ENCODE measurements at places on chromosomes 5 and 9.
A peak's percentile ranks its signal among the peaks of the same experiment; 100 is the strongest.

DNA sequence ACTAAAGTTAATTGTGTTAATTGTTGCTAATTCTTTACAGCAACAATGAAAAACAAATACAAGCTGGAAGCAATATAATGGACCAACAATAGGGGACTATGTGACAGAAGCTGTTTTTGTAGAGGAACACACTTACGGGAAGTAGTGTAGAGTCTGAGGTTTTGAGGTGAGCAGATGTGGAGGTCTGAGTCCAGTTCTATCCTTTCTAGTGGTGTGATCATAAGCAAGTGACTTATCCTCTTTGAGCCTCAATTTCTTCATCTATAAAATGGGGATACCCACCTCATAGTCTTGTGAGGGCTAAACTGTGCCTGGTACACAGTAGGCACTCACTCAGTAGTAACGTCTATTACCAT is 28.3 kb downstream of the ALG2 start:
- DNase-seq: no peak

GRCh38 chr5:87313216-87313615 is 45.5 kb downstream of the RASA1 start:
- no peak for DNase-seq

DNA sequence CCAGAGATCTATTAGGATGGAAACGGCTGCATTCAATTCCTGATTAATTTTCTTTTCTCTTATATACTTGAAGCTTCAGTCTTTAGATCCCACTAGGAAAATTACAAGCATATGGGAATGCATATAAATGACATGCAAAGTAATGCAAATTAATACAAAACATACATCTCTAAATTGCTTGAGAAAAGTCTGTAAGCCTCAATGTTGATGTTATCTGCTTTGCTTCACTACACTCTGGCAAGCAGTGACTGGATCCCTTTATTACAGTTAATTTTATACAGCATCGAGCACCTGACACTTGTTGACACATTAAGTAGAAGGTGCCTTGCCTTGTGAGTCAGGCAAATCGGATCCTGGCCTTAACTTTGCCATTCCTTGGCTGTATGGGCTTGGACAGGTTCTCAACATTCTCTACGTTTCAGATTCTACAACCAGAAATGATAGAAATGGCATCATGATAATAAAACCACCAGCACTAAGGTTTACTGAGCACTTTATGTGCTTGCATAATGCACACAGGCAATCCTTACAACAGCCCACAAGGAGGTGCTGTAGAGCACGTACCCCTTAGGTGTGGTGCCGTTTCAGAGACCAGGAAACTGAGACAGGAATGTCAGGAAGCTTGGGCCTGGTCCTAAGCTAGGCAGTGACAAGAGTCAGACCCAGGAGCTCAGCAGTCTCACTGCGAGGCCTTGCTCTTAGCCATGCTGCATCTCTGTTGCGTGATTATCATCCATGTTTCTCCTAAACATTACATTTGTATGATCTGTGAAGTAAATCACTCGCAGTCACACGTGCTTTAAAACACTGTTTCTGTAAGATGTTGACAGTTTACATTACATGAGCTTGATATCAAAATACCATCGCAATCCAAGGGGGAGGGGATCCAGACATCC is 2.7 kb downstream of the GCNT4 start:
- peak; percentile 29 for DNase-seq

DNA sequence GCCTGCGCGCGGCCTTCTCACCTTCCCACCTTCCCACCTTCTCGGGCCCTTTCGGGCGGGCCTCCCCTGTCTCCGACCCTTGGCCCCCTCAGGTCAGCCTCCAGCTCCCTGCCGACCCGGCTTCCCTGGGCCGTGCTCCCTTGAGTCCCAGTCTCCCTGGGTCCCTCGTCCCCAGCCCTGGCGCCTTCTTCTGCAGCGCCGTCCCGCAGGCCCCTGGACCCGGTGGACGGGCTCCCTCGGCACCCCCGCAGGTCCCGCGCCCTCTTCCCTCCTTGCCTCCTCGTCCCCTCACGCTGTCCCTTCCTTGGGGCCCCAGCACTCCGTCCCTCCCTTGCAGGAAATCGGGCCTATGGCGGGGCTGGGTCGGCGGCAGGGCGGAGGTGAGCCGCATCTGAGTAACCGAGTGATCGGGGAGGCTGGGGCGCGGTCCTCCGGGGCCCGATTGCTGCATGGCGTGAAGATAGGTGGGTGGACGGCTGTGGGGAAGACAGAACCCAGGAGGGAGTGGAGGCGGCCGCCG is 7.6 kb downstream of the ARPC5L start:
- DNase-seq: no peak

GRCh38 chr5:112933651-112934365 is 11.8 kb upstream of the REEP5 start:
- no peak for DNase-seq

DNA sequence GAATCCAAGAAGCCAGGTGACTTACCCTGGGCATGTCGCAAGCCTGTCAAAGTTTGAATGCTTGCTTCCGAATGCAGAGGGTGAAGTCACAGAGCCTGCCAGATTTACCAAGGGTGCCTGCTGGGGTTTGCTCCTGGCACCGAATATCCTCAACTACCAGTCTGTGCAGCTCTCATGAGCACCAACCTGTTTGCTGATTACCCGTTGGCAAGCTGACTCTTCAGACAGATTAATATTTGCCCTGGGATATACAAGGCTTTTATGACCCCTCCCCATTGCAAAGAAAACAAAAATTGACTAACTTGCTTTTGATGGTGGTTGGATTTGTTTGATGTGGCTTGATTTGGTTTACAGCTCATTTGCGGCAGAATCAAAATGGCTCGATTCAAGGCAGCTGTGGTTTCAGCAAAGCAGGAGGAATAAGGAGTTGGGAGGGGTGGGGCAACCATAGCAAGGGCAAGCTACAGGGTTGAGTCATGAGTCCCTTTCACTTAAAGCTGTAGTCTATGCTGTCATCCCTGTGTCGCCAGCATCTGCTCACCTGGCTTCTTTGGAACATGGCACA is 82.3 kb upstream of the AGXT2 start:
- peak; percentile 0 for DNase-seq

GRCh38 chr9:37531699-37532098 is 44.5 kb downstream of the FBXO10 start:
- DNase-seq: no peak

DNA sequence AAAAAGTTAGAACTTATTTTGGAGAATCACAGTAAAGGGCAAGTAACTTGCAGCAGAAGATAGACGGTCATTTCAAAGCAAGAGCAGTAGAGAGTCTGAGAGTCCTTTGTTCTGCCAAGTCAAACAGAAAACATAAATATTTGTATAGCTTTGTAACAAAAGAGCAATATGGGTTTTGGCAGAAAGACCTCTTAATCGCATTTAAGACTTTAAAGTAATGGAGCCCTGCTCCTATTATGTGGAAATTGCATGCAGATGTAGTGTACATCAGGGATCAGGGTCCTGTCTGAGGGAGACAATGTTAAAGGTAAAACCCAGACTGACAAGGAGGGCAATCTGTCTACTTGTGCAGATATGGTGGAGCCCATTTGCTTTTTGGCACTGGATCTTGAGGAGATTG is 87.2 kb downstream of the PGM5 start:
- no peak for DNase-seq

GRCh38 chr5:120564013-120564412 is 99.9 kb downstream of the PRR16 start:
- no peak for DNase-seq

DNA sequence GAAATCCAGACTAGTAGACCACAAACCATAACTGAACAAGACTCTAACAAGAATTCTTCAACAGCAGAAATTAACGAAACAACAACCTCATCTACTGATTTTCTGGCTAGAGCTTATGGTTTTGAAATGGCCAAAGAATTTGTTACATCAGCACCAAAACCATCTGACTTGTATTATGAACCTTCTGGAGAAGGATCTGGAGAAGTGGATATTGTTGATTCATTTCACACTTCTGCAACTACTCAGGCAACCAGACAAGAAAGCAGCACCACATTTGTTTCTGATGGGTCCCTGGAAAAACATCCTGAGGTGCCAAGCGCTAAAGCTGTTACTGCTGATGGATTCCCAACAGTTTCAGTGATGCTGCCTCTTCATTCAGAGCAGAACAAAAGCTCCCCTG is 68.6 kb downstream of the VCAN start:
- DNase-seq: no peak

GRCh38 chr9:96071815-96072124 is 196.3 kb downstream of the ERCC6L2 start:
- no peak for DNase-seq

GRCh38 chr5:113336975-113337374 is 97.8 kb downstream of the TSSK1B start:
- DNase-seq: no peak

DNA sequence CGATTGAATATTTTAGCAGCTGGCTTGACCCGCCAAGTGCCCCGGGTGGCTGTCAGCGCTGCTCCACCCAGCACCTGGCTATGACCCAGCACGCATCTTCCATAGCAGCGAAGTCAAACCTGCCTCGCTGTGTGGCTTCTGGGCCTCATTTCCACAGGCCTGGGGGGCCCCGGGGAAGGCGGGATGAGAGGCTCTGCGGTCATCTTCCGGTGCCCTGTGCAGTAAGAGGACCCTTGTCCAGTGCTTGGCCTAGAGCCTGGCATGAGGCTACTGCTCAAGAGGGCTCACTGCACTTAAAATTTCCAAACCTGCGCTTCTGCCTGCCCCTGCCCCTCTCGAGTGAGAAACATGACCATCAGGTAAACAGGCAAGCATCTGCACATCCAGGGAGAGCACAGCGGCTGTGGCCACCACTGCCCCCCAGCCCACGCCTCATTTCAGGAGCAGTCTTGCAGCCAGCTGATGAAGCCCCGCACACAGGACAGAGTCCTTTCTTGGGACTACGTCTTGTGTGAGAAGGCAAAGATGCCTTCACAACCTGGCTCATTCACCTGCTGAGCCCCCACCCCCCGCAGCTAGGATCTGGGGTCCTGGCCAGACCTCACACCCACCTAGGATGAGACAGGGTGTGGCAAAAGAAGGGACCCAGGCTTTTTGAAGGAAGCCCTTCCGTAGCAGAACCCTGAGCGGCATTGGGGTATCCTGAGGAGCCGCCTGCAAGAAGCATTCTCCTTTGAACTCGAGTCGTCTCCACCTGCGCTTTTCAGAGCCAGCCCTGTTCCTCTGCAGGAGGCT is 69.5 kb upstream of the UNC5A start:
- no peak for DNase-seq

DNA sequence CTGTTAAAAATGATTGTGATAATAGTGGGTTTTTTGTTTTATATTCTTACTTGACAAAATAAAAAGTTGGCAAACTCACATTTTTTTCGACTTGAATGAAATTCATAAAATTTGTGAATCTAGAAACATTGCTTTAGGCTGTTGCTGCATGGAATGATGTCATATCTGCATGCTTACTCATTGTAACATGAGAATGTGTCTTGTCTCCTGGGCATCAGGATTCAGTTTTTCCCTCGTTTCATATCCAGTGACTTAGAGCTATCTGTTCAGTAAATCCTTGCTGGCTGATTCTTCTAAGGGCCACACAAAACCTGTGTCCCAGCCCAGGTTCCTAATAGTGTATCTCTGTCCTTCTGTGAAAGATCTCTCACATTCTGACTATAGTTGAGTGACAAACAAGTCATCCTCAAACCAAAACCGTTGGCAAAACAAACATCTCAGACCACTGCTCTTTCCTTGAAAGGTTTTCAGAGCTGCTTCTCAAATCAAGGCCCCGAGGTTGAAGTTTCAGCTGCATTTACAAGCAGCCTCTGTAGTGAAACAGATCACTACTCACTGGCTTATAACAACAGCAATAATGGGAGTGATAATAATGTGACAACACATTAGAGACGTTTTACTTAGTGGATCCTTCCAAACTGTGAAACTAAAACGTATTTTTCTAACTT is 95.0 kb downstream of the NPR3 start:
- DNase-seq: no peak

GRCh38 chr5:36202521-36202961 is 39.2 kb downstream of the NADK2 start:
- no peak for DNase-seq

GRCh38 chr5:80837679-80838078 is 122.5 kb upstream of the RASGRF2 start:
- DNase-seq: no peak

GRCh38 chr5:122237906-122238305 is 74.1 kb upstream of the SNCAIP start:
- no peak for DNase-seq

DNA sequence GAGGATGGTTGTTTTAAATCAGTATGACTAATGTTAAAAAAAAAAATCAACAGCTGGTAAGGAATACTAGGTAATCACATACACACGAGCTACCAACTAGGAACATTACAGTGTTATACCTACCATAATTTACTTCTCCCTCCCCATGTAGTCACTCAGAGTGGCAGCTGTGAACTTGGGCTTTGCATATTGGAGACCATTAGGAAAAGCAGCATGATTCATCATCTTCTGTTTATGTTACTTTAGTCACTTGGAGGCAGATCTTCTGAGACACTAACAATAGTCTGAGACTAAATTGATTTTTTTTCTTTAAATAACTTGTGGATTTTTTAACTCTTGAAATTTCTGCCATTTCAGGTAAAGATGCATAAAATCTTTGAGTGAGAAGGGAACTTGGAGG is 141.5 kb upstream of the NR4A3 start:
- no peak for DNase-seq

GRCh38 chr9:77224746-77225312 is 47.5 kb downstream of the VPS13A start:
- no peak for DNase-seq

DNA sequence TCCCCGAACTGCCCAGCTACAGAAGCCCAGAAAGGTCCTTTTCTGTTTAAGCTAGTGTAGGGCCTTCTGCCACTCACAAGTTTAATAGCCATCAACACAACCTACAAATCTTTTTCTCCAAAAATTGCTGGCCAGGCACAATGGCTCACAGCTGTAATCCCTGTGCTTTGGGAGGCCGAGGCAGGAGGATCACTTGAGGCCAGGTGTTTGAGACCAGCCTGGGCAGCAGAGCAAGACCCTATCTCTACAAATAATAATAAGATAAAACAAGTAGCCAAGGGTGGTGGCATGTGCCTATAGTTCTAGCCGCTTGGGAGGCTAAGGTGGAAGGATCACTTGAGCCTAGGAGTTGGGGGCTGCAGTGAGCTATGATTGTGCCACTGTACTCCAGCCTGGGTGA is 176.4 kb downstream of the HSD17B3 start:
- no peak for DNase-seq

GRCh38 chr5:136906545-136906944 is 541.2 kb upstream of the TRPC7 start:
- no peak for DNase-seq

All from stimulated activated CD4-positive, alpha-beta T cell treated with anti-CD3 and anti-CD28 coated beads, TNF-alpha, amount 100 ng/mL, for 1 hour (primary cell).